ENCODE measurements at places on chromosomes 2 and 18. TPM values are rescaled to one million over a fixed set of nuclear protein-coding genes. Genes with fewer than 3 reads are reported as not detected.

DNA sequence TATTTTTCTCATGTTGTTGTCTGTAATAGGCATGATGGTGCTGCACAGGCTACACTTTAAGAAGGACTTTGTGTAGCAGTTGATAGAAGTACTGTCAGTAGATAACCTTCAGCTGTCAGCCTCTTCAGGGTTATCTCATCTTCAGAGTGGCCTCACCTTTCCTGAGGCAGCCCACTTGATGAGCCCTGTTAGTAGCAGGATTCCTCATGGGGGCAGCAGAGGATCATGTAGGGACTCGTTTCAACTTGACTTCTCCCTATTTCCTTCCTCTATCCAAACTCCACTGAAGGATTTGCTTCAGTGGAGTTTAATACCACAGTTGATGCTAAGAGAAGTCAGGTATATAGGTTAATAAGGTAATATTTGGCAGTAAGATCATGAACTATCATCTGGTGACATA lies 530.3 kb upstream of the FSIP2 start:
- no peak for DNase-seq

DNA sequence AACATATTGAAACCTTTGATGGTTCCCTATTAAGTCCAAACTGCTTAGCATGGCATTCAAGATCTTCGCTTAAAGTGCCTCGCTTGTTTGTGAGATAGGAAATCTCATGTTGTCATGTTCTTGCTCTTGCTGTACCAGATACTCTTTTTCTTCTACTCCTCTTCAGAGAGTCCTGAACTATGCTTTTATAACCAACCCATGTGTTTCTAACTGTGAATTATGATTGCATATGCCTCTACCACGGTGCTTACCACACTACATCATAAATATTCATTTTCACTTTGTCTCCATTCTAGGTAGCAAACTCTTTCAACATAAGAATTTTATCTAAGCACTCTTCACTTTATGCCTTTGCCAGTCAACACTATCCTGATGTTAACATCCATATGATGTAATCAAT lies 23.6 kb downstream of the STAT4 start:
- DNase-seq = no peak

- DNase-seq = no peak
Measured at GRCh38 chr18:41871229-41872000, 83.6 kb upstream of the PIK3C3 start.

GRCh38 chr18:75172299-75173124 lies 36.4 kb downstream of the PTGR3 start:
- DNase-seq = no peak

Gene RPRM
- not detected for total RNA-seq

GRCh38 chr2:159677654-159678053 lies 34.7 kb upstream of the MARCHF7 start:
- DNase-seq = no peak

GRCh38 chr2:222891890-222892289 lies 31.1 kb downstream of the ACSL3 start:
- no peak for DNase-seq

Gene LHCGR
- total RNA-seq = not detected

DNA sequence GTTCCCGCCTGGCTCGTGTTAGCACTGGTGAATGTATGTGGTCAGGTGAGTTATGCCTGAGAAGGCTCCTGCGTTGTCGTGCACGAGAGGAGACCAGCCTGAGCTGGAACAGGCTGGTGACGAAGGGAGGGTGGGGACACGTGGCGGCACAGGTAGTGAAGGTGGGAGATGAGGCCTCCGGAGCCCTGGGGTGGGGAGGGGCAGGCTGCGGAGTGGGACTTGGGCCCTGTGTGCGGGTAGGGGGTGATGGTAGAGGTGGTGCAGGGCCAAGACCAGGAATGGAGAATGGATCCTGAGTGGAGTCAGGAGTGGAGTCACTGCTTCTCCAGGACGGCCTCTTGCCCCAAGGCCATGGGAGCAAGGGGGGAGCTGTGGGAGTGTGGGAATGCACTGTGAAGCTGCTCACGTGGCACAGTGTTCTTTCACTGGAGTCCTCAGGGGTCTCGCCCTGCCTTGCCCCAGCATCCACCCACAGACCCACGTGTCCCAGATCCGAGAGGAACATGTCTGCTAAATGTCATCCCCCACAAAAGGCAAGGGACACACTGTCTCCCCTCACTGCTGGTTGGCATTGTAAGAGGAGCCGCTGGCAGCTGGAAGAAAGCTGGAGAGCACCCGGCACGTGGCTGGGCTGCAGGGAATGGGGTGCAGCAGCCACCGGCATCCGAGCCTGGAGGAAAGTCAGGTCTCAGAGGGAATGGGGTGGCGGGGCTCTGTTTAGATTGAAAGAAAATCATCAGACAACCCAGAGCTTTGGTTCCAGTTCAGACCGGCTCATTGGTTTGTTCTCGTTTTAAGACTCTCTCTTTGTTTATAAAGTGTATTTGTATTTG lies 63.7 kb downstream of the CYP26B1 start:
- DNase-seq = no peak

- no peak for DNase-seq
Measured at GRCh38 chr2:130810490-130810889, 26.2 kb upstream of the ARHGEF4 start.

Gene ZNF385B
- not detected for total RNA-seq

- DNase-seq = no peak
Measured at GRCh38 chr2:212669761-212670160, 131.2 kb upstream of the ERBB4 start.

- DNase-seq = no peak
Measured at GRCh38 chr18:7958081-7958896, 391.2 kb downstream of the PTPRM start.

Gene SSB
- 79.0 TPM for total RNA-seq

DNA sequence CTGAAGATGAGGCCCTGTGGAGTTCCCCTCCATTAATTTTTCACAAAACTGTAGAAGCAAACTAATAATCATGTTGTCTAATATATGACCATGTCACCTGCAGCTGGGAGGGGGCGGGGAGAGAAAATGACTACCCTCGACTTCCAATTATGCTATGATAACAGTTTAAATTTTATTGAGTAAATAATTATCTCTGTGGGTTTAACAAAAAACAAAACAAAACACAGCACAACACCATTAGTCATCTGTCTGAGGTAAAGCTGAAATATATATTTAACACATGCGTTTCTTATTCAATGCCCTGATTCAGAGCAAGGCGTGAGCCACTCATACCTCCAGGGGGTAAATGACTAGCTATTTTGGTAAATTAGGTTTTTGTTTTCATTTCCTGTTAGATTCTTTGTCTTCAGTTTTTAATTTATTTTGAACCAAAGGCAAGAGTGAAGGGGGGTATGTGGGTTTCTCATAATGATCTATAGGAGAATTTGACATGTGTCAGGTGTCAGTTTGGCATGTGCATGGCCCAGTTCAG lies 77.4 kb upstream of the ZCCHC2 start:
- DNase-seq = no peak

- DNase-seq = no peak
Measured at GRCh38 chr18:75916624-75916982, 489.1 kb upstream of the SMIM21 start.

GRCh38 chr2:221883976-221884375 lies 311.9 kb upstream of the EPHA4 start:
- DNase-seq = no peak

- DNase-seq = no peak
Measured at GRCh38 chr2:50594233-50594632, 437.7 kb downstream of the NRXN1 start.

DNA sequence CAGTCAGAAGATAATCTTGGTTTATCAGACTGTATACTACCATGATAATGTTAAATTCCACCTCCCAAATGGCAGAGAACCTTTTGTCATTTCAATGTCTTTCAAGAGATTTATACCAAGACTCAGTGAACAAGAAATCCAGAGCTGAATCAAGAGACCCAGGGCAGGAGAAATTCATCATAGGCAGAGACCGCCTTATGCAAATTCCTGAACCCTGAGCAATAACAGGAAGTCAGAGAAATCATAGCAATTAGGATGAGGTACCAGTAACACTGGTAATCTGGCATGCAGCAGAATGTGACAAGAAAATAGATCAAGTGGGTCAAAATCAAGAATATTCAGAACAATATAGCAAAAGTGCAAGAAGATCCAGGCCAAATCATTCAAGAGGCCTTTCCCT lies 412.4 kb upstream of the LRATD1 start:
- no peak for DNase-seq

DNA sequence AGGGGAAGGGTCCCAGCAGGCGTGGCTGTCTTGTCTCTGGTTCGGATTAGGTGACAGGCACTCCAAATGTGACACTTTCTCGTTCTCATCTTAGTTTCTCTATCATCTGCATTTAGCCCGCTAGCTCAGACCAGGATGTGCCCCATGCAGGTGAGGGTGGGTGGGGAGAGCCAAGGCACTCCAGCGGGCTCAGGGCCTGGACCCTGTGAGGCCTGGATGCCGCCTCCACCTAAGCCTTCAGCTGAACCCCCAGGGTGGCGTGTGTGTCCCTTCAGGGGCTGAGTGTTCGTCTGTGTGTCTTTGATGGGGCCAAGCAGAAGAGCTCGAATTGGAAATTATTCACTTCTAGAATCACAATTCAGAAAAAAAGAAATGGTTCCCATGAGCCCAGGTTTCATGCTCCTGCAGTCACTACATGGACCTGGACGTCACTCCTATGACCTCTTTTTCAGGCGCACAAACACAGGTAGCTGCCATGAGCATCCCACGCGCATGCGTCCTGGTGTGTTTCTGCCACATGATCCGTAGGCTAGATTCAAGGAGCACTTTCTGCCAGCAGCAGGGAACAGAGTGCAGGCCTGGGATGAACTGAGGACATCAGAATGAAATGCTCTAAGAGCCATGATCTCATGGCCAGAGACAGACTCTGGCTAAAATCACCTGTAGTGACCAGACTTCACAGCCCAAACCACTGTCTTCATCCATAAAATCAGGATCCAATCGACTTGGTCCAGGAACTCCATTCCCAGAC lies 25.8 kb downstream of the CIDEA start:
- no peak for DNase-seq

- DNase-seq = no peak
Measured at GRCh38 chr2:208929139-208929864, 494.5 kb upstream of the MAP2 start.

Gene CNTNAP5
- not detected for total RNA-seq

GRCh38 chr2:219783359-219783975 lies 156.0 kb downstream of the SLC4A3 start:
- no peak for DNase-seq

DNA sequence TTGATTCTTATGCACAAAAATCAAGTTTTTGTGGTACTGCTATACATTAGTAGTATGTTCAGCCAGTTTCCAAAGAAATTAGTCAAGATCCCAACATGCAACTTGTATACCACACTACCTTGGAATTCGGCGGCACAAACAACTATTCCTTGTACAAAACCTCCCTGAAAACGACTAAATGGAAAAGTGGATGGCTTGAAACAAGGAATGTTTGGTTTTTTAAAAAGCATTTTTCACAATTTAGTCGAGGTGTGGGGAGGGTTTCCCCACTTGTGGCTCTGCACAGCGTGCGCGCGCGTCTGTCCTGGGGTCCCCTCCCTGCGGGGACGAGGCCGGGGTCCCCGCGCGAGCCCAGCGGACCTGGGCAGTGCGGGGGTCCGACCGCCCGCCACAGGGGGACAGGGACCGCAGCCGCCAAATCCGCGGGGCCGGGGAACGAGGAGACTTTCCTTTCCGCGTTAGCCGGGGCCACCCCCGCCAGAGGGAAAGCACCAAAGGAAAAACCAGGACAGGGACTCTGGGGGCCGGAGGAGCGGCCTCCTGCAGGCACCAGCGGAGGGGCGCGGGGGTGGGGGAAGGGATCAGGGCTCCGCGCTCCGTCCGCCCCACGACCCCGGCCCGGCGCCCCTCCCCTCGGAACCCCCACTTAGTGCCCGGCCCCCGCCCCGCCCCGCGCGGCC lies 534 bp upstream of the SOCS6 start:
- DNase-seq = no peak

DNA sequence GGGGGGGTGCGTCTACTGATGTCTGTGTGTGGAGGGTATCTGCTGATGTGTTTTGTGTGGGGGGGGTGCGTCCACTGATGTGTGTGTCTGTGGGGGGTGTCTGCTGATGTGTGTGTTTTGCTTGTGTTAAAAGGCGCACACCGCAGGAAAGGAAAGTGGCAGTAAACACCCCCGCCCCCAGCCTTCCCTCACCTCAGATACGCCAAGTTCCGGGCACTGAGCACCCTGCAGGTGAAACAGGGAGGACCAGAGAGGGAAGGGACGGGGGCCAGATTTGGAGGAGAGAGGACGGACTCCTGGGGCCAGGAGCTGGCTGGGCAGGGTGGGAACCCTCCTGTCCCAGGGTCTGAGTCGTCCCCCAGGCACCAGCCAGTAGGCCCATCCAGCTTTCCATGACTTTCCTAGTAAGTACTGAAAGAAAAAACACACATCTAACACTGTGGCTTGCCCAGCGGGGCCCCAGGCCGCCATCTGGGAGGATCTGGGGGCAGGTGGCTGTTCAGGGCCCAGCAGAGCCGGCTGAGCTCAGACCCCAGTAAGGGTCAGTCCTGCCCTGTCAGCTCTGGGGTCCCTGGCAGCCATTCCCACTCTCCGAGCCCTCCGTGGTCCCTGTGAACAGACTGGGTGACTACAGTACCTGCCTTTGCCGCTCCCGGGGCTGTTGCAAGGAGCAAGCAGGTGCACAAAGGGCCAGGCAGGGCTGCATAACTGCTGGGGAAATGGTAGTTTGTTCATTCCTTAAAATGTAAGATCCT lies 126.9 kb downstream of the NFATC1 start:
- DNase-seq = peak; percentile 69

Gene CNNM3
- total RNA-seq = 31.4 TPM

- no peak for DNase-seq
Measured at GRCh38 chr2:32688541-32688940, 60.7 kb downstream of the TTC27 start.

- no peak for DNase-seq
Measured at GRCh38 chr2:143957321-143957720, 562.6 kb downstream of the ZEB2 start.

DNA sequence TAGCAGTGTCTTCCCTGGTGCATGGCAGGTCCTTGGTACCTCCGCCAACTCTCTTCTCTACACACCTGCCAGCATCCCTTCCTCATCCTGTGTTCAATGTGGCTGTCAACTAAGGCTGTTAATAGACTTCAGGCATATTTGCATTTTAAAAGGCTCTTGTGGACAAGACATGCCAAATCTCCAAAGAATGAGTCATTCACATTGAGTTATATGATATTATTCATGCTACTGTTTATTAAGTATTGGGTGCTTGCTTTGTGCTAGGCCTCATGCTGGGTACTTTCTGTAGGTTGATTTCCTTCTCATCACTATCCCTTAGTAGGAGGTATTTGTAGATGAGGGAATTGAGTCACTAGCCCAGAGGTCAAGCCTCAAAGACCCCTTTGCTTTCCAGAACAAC lies 5.2 kb downstream of the MYO1B start:
- DNase-seq = no peak

DNA sequence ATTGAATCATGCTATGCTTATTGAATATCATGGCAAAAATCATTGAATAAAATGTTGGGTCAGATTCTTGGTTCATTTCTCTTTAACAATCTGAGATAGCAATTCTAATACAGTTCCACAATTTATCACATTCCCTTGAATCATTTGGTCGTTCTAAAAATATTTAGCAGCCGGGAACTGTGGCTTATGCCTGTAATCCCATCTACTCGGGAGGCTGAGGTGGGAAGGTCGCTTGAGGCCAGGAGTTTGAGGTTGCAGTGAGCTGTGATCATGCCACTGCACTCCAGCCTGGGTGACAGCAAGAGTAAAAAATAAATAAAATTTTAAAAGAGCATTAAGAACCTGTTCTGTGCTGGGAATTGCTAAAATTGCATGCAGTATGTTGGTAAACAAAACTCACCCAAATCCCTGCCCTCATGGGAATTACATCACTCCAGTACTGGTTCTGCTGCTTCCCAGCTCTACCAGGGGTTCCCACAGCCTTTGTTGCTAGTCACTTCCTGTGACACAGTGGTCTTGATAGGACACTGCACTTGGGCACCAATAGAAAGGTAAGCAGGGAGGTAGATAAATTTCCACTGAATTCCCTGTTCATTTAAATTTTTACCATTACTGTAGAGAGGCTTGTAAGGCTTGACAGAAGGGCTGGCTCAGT lies 200.4 kb downstream of the CTNNA2 start:
- DNase-seq = no peak

All from activated CD4-positive, alpha-beta T cell treated with anti-CD3 and anti-CD28 coated beads, Interleukin-2, amount 10 ng/mL, durations not matched to agents 7 days and 5 days (primary cell).